ENCODE measurements at places on chromosomes 11 and 22.

- no peak for DNase-seq
Measured at GRCh38 chr11:34431979-34432378, 6.8 kb upstream of the CAT start.

DNA sequence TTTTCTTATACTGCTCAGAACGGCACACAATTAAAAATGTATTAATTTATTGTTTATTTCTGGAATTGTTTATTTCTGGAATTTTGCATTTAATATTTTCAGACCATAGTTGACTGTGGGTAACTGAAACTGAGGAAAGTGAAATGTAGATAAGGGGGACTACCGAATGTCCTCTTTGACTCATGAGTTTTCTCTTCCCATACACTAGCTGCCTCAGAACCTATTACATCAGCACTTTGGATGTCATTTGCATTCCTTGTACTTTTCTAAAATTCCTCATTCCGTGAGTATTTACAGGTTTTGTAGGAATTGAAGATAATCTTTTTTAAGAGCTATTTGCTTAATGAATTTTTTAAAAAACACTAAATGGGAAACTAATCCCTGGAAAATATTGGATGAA, 29.8 kb downstream of the ZC3H12C start:
- no peak for DNase-seq

DNA sequence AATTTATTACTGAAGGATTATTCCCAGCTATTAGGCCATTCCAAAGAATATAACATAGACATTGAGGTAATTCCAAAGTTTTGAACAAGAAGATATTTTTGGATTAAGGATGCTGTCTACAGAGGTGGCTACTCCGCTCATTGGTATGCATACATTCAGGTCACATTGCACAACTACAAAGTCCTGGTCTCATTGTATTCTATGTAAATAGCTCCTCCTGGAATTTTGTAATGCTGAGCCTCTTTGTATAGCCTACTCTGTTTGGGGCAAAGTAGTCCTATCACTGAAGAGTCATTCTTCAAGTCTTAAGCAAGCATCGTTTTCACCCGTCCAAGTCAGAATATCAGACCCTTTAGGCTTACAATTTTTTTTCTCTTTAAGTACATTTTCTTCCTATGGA, 142.4 kb downstream of the KIF18A start:
- no peak for DNase-seq

DNA sequence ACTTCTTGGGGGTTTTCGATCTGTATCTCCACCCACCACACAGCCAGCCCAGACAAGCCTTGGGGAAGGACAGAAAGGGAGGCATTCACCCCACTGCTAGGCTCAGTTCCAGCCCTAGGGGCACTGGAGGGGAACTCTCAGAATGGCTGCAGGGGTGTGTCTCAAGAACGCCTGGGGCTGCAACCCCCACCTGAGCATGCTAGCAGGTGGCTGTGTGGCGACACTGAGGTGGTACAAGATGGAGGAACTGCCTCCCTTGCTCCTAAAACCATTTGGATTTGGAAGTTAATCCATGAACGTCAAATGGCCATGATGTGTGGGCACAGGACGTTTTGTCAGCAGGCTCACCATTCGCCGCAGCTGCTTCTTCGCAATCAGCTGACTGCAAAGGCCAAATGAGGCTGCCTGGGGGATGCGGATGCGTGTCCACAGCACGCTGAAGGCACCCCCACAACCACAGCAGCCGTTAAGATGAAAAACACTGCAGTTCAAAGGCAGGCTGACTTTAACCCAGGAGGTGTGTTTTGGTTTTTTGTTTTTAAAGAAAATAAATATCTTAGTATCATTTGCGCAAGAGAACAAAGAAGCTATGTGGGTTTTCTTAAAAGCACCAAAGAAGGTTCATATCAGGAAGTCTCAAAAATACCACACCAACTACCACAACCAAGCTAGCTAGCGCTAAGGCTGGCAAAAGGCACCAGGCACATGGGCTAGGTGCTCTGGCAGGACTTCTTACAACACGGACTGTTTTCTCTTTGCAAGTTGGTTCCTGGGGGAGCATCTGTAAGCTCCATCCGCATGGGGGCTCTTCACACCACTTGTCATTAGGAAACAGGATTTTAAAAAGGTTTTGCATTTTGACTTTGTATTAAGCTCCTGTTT, 22.2 kb upstream of the NAP1L4 start:
- DNase-seq = no peak

DNA sequence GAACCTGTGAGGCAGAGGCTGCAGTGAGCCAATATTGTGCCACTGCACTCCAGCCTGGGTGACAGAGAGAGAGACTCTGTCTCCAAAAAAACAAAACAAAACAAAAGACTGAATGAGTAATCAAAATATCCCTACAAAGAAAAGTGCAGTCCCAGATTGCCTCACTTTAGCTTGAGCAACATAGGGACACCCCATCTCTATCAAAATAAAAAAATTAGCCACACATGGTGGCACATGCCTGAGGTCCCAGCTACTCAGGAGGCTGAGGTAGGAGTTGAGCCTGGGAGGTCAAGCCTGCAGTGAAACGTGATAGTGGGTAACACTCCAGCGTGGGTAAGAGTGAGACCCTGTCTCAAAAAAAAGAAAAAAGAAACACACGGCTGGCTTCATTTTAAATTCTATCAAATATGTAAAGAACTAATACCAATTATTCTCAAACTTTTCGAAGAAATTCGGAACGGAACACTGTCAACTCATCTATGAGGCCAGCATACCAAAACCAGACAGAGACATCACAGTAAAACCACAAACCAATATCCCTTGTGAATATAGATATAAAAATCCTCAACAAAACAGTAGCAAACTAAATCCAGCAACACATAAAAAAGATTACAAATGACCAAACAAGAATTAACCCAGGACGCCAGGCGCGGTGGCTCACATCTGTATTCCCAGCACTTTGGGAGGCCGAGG, 12.9 kb downstream of the CHEK2 start:
- no peak for DNase-seq

- no peak for DNase-seq
Measured at GRCh38 chr11:78821371-78822306, 247.0 kb upstream of the NARS2 start.

DNA sequence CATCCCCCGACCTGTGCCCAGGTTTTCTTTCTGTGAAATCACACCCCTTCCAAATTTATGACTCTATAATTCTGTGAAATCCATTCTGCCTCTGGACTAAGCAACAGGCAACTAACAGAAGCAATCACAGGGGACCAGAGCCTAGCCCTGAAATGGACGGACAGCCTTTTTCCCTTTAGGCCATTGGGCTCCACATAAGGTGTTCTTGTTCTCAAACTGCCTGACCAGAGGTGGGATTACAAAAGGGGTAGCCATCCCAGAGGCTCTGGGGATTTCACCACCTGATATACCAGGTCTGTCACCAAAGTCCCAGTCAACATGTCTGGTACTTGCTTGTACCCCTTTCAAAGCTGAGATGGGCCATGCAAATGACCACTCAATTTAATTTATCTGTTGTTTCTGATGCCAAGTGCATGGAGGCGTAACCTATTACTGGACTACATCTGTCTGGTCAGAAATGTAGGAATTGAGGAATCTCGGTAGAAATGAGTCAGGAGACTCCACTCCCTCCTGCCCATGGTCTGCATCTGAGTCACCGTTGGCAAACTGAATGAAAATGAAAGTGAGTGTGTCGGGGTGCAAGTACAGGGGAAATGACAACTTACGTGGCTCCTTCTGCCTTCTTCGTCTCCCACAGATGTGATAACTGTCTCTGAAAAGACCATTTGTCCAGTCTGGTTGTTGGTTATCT, 10.2 kb downstream of the DKK3 start:
- DNase-seq = no peak

GRCh38 chr11:117199053-117199915, at the start of gene TAGLN:
Gene TAGLN (plus strand): TSS chr11:117199370. CDS start chr11:117203014, 3,644 bp downstream.
- DNase-seq = no peak

DNA sequence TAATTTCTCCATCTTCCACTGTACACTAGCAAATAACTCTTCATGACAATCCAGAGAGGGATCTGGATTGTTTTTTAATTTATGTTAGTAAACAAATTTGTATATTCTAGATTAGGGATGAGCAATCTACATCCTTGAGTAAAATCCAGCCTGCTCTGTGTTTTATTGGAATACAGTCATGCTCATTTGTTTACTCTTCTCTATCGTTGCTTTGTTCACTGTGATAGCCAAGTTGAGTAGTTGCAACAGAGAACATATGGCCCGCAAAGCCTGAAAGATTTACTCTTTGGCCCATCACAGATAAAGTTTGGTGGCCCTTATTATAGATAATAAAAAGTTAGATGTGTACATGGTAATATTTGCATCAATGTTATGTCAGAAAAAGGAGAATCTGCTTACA, 6.2 kb upstream of the BLID start:
- no peak for DNase-seq

- DNase-seq = no peak
Measured at GRCh38 chr11:14612694-14613093, 30.9 kb upstream of the PDE3B start.

- DNase-seq = no peak
Measured at GRCh38 chr22:23164091-23164490, 16.2 kb upstream of the BCR start.

DNA sequence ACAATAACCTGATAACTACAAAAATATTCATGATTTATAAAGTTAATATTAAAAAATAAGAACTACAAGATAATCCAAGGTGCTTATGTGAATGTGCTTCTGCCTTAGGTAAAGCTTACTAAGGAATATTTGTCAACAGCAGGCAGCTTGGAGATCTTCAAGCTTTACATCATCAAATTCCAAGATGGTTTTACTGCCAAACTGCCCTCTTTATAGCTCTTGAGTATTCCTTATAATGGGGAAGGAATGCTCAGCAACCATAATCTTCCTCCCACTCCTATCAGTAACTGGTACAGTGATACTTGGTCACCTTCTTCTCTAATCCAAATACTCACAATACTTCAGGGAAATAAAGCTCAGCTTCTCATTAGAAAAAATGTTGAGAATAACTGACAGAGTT, 30.1 kb downstream of the SBF2 start:
- DNase-seq = no peak

GRCh38 chr11:100663583-100663982, 23.5 kb upstream of the ARHGAP42 start:
- DNase-seq = no peak

DNA sequence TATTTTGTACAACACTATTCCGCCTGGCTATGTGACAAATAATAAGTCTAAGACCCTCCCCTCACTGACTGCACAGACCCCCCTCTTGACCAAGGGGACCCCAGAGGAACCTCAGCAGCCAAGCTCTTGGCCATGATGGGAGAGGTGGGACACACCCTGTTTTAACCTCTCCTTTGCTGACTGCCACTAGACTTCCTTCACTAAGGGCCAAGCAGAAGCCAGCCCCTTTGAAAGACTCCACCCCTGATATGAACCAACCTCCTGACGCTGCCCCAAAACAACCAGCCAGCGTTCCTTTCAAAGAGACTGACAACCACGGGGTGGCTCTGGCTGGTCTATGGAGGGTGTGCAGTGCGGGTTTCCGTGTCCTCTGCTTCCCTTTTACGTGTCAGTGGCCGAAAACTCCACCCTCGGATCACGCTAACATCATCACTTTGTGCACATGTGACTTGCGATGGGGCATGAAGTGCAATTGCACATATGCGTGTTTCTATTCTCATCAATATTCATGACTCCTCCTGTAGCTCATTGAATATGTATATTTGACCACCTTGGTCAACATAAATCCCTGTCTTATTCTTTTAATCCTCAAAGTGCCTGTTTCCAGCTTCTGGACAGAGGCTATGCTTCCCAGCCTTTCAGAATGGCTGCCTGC, 643.9 kb downstream of the TBC1D22A start:
- DNase-seq = no peak

GRCh38 chr11:129933891-129934290, 38.5 kb upstream of the NFRKB start:
- no peak for DNase-seq

- no peak for DNase-seq
Measured at GRCh38 chr11:132028380-132029240, 658.2 kb downstream of the NTM start.

DNA sequence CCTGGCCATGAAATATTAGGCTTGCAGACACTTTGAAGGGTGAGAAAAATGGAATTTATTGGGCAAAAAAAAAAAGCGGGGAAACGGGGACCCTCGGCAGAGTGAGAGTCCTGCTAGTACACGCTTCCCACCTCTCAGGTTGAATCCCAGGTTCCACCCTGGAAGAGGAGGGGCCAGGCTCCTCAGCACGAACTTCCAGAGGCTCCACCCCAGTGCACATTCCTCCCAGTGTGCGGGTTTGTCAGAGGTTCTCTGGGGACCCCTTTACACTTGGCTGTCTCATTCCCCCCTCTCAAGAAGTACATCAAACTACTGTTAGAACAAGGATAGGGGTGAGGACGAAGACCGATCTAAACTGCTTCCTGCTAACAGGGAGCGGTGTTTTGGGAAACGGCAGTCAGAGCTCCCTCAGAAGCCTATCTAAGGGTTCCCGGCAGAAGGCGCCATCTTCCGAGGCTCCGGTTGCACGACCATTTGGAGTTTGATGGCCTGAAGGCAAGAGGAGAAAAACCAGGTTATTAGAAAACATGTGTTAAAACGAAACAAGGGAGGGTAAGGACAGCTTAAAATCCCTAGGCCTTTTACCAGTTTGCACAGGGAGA, 27.5 kb downstream of the FOLR3 start:
- no peak for DNase-seq

DNA sequence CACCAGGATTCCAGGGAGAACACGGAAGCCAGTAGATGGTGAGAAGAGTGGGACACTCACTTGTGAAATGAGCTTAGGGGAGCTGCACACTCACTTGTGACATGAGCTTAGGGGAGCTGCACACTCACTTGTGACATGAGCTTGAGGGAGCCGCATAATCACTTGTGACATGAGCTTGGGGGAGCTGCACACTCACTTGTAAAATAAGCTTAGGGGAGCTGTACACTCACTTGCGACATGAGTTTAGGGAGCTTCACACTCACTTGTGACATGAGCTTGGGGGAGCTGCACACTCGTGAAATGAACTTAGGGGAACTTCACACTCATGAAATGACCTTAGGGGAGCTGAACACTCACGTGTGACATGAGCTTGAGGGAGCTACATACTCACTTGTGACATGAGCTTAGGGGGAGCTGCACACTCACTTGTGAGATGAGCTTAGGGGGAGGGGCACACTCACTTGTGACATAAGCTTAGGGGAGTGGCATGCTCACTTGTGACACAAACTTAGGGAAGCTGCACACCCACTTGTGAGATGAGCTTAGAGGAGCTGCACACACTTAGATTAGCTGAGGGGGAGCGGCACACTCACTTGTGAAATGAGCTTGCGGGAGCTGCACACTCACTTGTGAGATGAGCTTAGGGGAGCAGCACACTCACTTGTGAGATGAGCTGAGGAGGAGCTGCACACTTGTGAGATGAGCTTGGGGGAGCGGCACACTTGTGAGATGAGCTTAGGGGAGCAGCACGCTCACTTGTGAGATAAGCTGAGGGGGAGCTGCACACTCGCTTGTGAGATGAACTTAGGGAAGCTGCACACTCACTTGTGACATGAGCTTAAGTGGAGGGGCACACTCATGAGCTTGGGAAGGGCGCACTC, 59.0 kb downstream of the NCAPD3 start:
- no peak for DNase-seq

DNA sequence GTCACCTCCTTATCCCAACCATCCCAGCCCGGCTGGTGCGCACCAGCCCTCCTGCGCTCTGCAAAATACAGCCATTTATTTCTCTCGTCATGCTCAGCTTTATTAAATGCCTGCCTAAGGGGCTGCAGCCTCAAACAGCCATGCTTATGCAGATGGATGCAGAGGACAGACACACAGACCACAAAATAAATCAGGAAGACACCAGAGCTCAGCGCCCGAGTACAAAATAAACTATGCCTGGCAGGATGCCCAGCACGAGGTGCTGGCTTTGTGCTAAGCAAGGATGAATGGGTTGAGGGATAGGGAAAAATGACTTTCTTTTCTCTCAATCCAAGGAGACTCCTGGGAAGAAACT, 70.5 kb downstream of the RPUSD4 start:
- no peak for DNase-seq

GRCh38 chr11:58992489-58992888, 53.2 kb downstream of the GLYATL1 start:
- no peak for DNase-seq
